ENCODE measurements at places on chromosomes 12 and 14. TPM values are rescaled to one million over a fixed set of nuclear protein-coding genes. Genes with fewer than 3 reads are reported as not detected.

DNA sequence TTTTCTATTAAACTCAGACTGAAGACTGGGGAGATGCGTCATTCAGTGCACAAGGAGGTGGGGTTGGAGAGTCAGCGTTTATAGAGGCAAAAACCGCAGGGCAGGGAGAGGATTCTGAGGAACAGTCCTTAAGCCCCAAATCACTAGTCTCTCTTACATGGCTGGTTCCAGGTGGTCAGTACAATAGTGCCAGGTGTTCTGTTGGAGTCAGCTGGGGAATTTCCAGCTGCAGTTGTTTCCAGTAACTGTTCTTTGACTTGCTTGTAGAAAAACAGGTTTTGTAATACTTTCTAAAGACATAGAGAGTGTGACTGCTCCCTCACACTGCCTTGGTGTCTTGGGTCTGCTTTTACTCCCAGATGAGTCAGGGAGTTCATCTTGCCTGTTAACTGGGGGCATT, 192.2 kb downstream of the TMTC3 start:
- DNase-seq: no peak

GRCh38 chr12:76685246-76685678, 78.7 kb upstream of the ZDHHC17 start:
- DNase-seq: no peak

SLC10A1 gene
- total RNA-seq: not detected

DNA sequence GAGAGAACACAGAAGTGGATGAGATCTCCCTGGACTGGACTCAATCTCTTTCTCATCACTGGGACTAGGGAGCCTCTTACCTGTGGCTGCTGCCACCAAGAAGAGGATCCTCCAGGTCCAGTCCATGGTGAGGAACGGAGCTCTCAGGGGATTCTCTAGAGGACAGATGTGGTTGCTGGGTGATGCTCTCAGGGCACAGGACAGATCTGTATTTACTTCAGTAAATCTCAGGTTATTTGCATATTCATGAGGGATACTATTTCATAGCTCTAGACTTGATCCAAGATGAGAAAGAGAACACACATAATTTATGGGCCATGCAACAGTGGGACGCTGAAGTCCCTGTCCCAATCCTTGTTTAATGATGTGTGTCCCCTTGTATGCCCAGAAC, 460.5 kb downstream of the TMEM121 start:
- no peak for DNase-seq

DNA sequence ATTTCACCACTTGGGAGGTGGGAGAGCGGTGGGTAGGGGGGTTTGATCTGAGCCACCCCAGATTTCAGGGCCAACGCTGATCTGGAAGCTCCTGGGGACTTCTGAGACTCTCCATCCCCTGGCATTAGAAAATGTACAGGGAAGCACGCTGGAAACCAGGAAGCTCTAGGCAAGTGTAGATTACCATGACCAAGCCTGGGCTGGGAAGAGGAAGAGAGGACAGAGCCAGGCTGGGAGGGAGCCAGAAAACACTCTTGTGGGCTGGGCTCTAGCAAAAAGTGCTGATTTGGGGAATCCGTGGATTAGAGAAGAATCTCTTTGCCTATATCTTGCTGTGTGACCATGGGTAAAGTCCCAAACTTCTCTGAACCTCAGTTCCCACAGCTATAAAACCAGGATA, 236.7 kb downstream of the BCL11B start:
- DNase-seq: no peak

DNA sequence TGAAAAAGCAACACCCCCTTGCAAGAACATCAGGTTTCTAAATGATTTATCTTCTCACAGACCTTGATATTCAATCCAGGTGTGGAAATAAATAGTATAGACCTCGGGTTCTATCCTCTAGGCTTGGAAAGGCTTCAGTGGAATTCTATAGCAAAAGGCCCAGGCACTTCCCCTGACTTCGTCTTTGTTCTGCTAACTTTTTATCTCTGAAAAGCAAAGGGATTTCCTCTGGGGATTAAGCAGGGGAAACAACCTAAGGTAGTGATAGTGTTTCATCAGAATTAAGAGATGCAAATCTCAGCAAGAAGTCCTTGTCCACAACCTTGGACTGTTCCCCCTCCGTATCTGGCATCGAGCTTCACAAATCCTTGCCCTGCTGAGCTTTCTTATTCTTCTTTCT, 59.5 kb upstream of the DUSP6 start:
- DNase-seq: no peak

GRCh38 chr12:53976172-53976822, 1.5 kb upstream of the HOTAIR start:
- DNase-seq: no peak

GRCh38 chr12:74317741-74318140, 219.9 kb upstream of the ATXN7L3B start:
- DNase-seq: no peak

GRCh38 chr12:43289426-43289801, 262.6 kb downstream of the ADAMTS20 start:
- no peak for DNase-seq

DNA sequence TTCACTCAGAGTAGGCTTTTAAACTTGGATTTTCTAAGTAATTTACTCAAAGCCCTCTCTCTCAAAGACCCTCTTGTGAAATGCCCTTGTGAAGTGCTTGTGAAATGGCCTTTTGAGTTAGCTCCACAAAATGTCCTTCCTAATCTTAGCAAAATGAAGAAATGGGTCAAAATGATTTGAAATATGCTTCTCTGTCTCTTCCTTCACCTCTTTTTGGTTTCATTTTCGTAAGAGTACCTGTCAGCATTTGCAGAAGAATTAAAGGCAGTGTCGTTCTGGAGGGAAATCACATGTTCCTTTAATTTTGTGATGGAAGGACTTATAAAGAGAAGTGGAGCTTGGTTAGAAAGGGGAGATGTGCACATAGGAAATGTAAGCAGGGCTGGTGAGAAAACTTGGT, 93.7 kb downstream of the HMGA2 start:
- no peak for DNase-seq

Data from thoracic aorta (tissue), 2 donors.